ENCODE measurements at places on chromosomes 16 and 17.

DNA sequence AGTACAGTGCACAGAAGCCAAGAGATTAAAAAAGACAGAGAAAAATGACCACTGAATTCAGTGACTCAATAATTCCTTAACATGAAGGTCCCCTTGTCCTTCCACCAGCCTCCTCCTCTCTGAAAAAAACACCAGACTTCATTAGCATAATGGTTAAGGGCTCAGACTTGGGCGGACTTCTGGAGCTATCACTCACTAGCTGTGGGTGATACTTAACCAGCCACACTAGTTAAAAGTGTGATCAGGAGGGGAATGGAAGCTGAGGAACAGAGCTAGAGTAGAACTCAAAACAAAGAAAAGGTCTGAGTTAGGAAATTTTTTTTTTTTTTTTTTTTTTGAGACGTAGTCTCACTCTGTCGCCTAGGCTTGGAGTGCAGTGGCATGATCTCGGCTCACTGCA lies 23.2 kb downstream of the ZNF652 start:
- DNase-seq = no peak

GRCh38 chr16:49599281-49599680 lies 225.7 kb downstream of the C16orf78 start:
- DNase-seq = no peak

- no peak for DNase-seq
These were observed 18.8 kb downstream of the USP22 start for GRCh38 chr17:21024024-21024423.

DNA sequence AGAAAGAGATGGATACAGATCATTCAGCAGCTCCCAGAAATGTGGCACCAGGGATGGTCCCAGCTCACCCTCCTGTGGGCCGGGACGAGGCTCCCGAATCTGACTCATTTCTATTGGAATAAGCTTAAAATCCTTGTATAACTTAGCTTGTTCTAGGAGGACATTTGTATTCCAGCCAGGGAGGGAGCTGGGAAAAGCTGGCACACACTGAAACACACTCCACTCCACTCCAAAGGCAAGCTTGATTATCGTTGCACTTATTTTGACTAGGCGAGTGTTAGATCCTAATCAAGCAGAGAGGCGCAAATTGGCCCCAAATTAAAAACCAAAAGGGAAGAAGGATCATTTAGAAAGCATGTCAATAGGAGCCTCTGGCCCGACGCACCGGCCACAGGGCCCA lies 339.5 kb downstream of the HS3ST4 start:
- no peak for DNase-seq

DNA sequence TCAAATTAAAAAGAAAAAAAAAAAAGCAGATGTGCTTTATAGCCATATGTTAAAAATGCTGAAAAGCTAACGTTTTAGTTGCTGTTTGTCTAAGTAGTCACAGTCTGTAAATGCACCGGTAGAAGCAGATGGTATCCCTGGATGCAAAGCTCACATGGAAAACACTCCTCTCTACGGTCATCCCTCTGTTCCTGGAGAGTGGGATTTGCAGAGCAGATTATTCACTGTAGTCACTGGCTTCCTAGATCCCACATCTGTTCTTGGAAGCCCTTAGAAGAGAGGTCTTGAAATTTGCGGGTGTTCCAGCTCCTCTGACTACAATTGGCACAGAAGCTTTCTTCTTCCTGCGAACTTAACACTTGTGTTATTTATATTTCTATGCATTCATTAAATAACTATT lies 186.6 kb downstream of the PMP22 start:
- no peak for DNase-seq

- peak; percentile 77 for DNase-seq
These were observed 12.0 kb upstream of the CD300A start for GRCh38 chr17:74454197-74455024.

DNA sequence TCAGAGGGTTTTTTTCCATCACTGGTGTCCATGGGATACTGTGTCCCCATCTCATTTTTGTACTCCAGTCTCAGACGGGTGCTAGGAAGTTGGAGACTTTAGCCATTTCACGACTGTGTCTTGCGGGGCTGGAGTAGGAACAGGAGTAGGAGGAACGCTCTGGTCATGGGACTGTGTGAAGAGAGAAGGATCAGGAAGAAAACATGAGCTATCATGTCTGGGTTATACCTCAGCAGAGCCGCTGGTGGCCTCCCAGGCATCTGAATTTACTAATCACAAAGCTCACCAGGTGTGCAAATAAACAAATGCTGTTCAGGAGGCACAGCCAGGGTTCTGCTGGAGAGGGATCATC lies 225.4 kb downstream of the SEC14L1 start:
- DNase-seq = no peak

GRCh38 chr16:13480801-13481200 lies 439.2 kb upstream of the ERCC4 start:
- DNase-seq = no peak

GRCh38 chr16:79784007-79784406 lies 183.5 kb upstream of the MAF start:
- DNase-seq = no peak

Data from fibroblast of lung (primary cell).